Stimulated activated CD4-positive, alpha-beta T cell treated with anti-CD3 and anti-CD28 coated beads, Interleukin-1b, Interleukin-23, amount 100 ng/mL, for 4 hours (primary cell): ENCODE measurements at places on chromosomes 13 and 19.

DNA sequence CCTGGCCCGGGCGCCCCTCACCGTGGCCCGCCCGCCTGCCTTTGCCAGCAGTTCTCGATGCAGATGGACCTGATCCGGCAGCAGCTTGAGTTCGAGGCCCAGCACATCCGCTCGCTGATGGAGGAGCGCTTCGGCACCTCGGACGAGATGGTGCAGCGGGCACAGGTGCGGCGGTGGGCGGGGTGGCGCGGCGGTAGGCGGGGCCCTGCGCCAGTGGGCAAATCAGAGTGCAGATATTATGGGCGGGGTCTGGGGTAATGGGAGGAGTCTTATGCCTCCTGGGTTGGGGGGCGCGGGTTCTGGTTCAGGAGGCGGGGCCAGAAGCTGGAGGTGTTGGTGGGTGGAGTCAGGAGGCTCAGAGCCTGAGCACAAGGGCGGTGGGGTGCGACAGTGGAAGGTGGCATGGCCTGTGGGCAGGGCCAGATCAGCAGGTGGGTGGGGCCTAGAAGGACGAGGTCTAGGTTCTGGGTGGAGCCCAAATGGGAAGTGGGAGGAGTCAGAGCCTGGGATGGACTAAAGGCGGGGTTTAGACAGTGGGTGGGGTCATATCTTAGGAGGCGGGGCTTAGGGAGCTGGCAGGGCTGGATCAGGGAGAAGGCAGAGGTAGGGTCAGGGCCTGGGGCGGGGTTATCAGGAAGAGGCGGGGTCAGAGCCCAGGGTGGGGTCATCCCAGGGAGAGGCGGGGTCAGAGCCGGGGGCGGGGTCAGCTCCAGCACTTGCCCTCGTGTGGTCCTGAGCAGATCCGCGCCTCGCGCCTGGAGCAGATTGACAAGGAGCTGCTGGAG, 5.6 kb downstream of the APC2 start:
- DNase-seq, result no peak

DNA sequence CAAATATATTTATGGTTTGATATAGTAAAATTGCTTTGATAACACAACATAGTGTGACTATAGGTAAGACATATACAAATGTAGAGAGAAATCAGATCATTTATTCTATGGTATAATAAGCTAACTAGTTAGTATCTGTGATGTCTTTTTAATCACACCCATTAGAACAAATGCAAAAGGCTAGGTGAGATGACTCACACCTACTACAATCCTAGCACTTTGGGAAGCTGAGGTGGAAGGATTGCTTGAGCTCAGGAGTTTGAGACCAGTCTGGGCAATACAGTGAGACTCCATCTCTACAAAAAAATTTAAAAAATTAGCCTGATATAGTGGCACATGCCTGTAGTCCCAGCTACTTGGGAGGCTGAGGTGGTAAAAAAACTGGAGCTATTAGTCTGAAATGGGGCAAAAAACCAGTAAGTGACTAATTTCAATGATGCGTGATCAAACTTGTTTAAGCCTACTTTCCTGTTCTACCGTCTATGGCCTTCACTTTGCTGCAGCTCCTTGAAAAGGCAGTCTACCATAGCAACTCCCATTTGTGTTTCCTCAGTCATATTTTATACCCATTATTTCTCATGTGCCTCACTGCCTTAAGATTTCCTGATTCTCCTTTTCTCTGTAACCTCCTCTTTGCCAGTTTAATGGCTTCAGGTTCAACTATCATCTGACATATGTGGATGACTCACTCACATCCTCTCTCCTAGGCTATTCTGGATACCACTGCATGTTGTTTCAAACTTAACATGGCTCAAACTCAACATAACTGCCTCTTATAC, 12.5 kb downstream of the ALG5 start:
- DNase-seq, result no peak

- no peak for DNase-seq
These were observed 1597.7 kb upstream of the PRR20A start for GRCh38 chr13:55543053-55543452.

GRCh38 chr19:30795727-30796126, 423.5 kb downstream of the ZNF536 start:
- no peak for DNase-seq

GRCh38 chr13:42495751-42496150, 78.2 kb upstream of the TNFSF11 start:
- no peak for DNase-seq

DNA sequence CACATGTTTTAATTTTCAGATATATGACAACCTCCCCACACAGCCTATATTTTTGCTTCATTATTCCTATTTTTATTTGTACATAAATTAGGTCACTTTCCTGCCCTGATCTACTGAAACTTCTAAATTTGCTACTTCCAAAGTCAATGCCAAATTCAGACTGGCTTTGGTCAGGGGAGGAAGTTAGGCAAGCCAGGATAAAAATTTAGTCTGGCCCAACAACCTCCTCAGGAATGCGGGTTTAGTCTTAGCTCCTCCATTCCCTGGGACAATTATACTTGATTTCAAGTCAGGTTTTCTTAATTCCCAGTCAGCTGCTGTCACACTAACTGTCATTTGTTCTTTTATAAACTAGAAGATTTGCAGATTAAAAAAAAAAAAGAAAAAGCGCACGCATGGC, 84.3 kb downstream of the TM9SF2 start:
- DNase-seq, result no peak

DNA sequence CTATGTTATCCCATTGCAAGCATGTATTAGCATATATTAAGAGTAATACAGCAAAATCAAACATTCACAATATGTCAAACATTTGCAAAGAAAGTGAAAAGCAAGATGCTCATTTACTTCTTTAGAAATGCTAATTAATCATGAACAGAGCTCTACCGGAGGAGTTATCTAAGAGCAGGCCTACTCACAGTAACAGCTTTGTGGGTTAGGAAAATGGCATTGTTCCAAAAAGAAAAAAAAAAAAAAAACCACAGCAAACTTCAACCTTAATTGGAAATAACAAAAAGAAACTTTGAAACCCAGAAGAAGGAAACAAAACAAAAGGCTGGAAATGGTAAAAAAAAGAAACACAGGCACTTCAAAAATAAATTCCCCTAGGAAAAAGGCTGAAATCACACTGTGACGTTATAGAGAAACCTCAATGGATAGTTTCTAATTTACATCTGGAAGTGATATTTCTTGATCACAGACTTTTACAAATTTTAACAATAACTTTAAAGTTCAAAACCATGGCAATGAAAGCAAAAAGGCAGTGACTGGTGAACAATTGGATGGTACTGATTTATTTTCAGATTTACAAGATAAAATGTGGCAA, 1236.8 kb upstream of the SPRY2 start:
- DNase-seq, result no peak

GRCh38 chr19:4032436-4032835, 24.9 kb downstream of the PIAS4 start:
- no peak for DNase-seq

GRCh38 chr13:111668451-111668850, 348.0 kb downstream of the TEX29 start:
- no peak for DNase-seq

GRCh38 chr19:41906271-41906670, 22.0 kb downstream of the ERFL start:
- no peak for DNase-seq

DNA sequence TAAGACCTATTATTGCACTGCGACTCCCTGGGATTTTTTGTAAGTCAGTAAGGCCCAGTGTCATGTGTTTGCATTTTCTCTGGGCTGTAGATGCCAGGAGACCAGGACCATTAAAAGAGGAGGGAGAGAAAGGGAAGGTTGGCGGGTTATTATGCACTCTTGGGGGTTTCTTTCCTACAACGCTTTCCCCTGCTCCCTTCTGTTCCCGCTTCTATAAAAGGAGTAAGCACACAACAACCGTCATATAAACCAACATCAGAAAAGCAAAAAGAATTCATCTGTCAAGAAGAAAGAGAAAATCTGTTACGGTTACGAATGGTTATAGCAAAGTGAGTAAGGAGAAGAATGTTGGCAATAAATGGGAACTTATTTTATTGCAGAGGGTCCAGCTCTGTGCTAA, 541.8 kb downstream of the IRS2 start:
- no peak for DNase-seq

DNA sequence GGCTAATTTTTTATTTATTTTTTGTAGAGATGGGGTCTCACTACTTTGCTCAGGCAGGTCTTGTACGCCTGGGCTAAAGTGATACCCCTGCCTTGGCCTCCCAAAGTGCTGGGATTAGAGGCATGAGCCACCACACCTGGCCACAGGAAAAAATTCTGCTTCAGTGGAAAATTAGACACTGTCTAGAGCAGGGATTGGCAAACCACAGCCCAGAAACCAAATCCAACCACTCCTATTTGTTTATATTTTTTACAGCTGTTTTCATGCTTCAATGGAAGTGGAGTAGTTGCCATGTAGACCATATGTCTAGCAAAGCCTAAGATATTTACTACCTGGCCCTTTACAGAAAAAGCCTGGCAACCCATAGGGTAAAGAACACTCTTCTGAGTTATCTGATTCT, 123.7 kb upstream of the MRI1 start:
- DNase-seq, result no peak

GRCh38 chr13:98173431-98174152, 3.5 kb downstream of the RNF113B start:
- no peak for DNase-seq

DNA sequence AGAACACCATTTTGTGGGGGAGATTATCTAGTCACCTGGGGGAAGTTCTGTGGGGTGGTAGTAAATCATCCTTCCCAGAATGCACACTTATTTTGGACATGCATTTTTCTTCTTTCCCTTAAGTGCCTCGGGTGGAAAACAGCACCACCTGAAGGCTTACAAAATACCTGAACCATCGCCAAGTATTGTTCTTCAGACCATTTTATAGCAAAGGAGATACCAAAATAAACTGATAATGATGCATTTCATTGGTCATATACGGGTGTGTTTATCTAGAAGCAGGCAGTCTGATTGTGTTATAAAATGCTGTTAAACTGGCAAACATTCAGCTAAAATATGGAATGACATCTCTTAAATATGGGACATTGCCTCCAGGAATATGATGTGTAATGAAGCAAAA, 1034.7 kb downstream of the SLITRK1 start:
- no peak for DNase-seq

DNA sequence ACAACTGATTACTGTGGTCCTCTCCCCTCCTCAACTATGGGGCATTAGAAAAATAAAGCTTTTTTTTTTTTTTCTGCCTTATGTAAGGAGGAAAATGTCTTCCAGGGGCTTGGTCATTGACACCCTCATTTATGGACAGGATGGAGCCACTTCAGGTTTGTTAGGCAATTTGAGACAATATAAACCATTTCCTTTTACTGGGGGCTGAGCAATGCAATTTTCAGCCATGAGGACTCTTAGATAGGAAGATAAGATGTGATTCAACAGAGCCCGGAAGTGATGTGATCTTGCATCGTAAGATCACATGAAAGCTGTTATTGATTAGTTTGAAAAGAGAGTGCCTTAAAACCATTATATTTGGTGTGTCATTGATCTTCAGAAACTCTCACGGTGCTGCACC, 210.8 kb downstream of the OXGR1 start:
- DNase-seq, result no peak

DNA sequence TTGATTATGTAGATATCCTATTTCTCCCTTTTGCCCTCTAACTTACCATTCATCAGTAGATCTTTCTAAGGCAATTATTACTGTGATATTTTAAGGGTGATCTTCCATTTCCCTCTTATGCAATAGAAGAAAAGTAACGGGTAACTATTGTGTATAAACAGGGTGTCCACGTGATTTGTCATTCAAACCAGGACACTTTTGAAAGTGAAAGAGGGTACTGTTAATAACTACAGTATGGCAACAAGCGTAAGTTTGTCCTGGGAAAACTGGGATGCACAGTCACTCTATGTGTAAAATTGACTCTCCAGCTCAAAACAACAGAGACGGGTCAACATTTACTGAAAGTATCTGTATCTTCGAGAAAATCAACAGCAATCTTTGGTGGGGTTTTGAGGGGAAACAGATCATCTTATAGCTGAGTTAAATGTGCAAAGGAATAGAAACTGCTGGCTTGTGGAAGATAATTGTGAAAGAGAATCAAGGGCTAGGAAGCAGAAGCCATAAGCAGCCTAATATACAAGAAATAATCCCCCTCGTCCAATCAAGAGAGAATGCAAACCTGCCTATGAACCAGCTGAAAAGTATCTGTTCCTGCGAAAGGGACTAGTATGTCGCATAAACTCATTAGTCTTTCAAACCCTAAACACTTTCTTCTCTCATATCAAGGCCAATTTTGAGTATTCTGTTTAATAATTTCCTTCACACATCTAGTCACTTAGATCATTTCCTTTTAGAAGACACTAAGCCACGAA, 126.7 kb downstream of the FOXO1 start:
- no peak for DNase-seq

GRCh38 chr19:39372047-39372802, 18.7 kb downstream of the PAF1 start:
- no peak for DNase-seq
